ENCODE measurements at places on chromosomes 6 and 20.

GRCh38 chr20:37934634-37935375 lies 31.9 kb downstream of the VSTM2L start:
- no peak for DNase-seq

DNA sequence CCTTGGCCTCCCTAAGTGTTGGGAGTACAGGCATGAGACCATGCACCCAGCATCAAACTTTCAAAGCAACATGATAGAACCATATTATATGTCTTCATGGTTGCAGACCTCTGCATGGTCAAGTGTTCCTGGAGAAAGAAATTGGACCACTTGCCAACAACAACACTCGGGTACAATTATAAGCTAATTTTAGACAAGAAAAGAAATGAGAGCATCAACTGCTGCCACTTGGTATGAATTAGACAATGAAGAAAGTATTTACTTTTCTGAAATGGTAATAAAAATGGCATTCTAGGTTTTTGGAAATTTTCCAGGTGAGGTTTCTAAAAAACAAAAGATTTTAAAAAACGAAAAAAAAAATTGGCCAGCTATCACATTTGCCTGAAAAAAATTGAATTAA lies 7.7 kb upstream of the PM20D2 start:
- no peak for DNase-seq

- DNase-seq = no peak
Observed at GRCh38 chr6:142764311-142764710, 180.7 kb downstream of the HIVEP2 start.

- peak; percentile 72 for DNase-seq
Observed at GRCh38 chr6:100257793-100258395, 206.8 kb downstream of the SIM1 start.

GRCh38 chr6:136409597-136409996 lies 120.0 kb upstream of the BCLAF1 start:
- DNase-seq = no peak

DNA sequence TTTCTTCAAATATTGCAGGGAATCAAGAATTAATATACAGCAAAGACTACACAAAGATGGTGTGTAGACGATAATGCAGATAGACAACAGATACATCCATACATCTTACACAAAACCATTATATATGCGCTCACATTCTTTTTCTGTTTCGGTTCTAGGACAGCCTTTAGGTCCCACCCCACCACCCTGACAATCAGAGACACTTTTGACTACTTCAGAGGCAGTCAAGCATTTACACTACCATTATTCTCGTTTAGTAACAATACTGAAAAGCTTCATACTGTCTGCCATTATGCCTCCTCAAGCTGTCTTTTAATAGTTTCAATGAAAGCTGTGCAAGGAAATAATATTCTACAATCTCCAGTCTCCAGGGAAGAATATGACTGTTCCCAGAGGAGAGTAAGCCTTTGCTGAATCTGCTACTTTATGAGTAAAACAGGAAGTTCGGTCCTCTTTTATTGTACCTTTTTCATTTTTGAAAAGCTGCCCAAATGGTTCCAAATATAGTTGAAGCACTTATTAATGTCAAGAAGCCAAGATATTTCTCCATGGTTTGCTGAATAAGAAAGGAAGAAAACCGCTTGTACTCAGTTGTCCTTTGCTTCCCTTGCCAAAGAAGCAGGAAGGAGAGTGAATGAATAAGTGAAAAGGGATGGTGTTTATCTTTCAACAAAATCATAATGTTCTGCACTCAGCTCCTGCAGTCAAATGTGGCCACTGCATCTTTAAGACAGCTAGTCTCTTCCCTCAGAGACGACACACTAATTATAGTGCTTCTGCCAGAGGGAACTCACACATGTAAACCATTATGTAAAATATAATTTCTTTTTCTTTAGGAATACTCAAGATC lies 468.3 kb downstream of the CDC5L start:
- no peak for DNase-seq

- no peak for DNase-seq
Observed at GRCh38 chr20:25085756-25086495, 4.0 kb upstream of the VSX1 start.

DNA sequence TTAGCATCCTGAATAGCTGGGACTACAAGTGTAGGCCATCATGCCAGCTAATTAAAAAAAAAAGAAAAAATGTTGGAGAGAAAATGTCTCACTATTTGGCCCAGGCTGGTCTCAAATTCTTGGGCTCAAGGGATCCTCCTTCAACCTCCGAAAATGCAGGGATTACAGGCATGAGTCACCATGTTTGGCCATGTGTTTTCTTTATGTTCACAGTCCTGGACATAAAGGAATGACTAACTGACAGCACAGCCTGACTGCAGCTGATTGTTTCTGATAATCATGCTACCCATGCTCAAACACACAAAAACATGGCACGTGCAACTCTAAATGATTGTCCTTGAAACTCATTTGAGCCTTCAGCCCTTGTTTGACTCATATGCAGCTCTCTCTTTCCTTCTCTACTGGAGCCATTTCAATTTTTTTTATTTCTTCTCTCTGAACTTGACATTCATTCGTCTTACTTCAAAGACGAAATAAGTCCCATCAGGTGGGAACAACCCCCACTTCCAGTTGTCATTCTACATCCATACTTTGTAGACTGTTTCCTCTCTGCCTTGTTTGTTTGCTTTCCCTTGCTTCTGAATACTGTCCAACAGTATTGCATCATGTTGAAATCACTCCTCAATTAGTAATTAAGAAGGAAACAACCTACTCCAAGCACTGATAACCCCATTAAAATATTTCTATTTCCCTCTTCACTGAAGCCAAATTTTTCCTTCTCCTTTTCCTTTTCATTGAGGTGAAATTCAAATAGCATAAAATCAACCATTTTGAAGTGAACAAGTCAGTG lies 413.0 kb downstream of the BMP2 start:
- peak; percentile 49 for DNase-seq

- DNase-seq = no peak
Observed at GRCh38 chr6:38997128-38997761, 51.3 kb upstream of the GLP1R start.

DNA sequence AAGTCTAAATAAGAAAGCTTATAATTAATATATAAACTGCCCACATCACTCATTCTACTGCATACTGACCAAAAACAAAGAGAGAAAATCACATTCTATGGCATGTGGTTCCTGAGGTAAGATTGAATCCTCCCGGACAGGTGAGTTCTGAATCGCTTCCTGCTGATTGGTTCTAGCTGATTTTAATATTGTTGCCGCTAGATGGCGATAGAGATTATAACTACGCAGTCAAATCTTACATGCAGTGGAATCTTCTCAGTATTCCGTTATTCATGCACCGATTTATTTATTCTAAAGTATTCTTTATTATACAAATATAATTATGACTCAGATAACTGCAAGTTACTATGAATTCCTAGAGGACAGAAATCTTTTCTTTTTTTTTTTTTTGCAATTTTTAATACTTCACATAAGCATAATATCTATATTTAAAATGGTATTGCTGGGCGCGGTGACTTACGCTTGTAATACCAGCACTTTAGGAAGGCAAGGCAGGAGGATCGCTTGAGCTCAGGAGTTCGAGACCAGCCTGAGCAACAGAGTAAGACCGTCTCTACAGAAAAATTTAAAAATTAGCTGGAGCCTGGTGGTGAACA lies 24.2 kb upstream of the TMX4 start:
- peak; percentile 91 for DNase-seq

DNA sequence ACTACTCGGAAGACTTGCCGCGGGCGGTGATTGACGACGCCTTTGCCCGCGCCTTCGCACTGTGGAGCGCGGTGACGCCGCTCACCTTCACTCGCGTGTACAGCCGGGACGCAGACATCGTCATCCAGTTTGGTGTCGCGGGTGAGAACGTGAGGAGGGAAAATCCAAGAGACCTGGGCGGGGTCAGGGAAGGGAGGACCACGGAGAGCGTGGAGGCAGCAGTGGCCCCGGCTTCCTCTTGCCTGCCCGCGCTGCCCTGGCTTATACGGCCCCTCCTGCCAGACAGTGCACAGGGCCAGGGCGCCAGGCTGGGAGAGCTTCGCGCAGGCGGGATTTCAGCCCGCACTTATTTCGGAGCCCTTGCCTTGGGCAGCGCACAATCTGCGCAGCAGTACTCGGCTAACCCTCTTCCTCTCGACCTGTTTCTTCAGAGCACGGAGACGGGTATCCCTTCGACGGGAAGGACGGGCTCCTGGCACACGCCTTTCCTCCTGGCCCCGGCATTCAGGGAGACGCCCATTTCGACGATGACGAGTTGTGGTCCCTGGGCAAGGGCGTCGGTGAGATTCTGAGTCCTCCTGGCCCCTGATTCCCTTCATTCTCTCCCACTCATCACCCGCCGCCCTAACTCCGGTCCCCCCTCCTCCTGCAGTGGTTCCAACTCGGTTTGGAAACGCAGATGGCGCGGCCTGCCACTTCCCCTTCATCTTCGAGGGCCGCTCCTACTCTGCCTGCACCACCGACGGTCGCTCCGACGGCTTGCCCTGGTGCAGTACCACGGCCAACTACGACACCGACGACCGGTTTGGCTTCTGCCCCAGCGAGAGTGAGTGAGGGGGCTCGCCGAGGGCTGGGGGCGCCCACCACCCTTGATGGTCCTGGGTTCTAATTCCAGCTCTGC lies 2.0 kb downstream of the MMP9 start:
- DNase-seq = no peak

DNA sequence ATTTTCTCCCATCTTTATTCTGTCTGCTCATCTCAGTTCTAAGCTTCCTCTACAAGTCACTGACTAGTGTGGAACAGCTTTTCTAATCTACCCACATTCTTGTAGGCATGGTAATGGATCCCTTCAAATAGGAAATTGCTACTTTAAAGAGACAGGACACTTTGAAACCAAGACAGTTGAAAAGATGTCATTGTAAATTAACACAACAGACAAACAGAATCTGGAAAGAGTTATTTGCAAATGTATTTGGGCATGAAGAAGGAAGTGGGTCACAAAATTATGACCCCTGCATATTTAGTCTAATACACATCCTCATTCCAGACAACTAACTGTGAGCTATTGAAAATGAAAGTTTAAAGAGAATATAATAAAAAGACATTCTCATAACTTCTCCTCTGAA lies 298.2 kb upstream of the MARCKS start:
- no peak for DNase-seq

GRCh38 chr6:11798538-11798937 lies 19.9 kb upstream of the ADTRP start:
- no peak for DNase-seq

DNA sequence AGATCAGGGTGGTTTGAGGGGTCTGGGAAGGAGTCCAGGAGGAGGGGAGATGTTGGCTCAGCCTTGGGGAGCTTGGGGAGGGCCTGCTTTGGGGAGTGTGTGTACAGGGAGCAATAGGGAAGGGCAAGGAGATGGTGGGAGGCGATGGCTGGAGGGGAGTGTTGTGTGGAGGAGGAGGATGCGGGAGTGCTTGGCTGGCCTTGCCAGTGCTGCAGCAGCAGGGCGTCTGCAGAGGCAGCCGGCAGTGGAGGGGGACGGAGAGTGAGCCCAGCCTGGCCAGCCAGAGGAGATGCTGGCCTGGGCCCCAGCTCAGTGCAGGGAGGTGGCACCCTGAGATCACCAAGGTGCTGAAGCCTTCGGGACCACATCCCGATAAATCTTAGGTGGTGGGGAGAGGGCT lies 3.9 kb downstream of the IP6K3 start:
- no peak for DNase-seq

- DNase-seq = peak; percentile 27
Observed at GRCh38 chr6:106334646-106335448, 9.3 kb upstream of the ATG5 start.

Data from NCI-H748 treated with DMSO at 0.1 percent for 48 hours (cell line).